GM12865 (cell line): ENCODE measurements at places on chromosomes 6 and 20.
A peak's percentile ranks its signal among the peaks of the same experiment; 100 is the strongest.

GRCh38 chr6:26003102-26003694 is 40.6 kb downstream of the TRIM38 start:
- peak; percentile 53 for DNase-seq

DNA sequence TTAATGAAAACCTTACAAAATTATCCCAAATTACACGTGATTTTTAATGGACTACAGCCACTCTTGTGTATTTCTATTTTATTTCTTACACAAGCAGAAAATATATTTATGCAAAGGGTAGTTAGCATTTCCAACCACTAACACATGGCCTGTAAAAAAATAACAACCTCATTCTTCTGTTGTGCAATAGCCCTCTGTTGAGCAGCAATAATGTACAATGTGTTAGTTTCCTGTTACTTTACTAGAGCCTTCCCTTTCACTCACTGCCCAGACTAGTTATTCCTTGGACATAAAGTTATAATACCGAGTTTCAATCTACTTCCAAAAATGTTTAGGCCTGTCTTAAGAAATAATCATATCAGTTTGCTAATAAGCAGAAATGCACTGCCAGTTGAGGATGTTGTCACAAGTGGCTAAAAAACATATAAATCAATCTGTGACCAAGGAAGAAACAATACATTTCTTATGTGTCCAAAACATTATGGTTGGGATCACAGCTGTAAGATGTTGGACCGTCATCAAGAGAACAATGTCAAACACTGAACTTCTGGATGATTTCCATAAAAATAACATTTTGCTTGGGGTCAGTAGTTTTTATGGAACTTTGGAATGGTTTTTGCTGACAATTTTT is 73.6 kb upstream of the RNF146 start:
- DNase-seq, result no peak

DNA sequence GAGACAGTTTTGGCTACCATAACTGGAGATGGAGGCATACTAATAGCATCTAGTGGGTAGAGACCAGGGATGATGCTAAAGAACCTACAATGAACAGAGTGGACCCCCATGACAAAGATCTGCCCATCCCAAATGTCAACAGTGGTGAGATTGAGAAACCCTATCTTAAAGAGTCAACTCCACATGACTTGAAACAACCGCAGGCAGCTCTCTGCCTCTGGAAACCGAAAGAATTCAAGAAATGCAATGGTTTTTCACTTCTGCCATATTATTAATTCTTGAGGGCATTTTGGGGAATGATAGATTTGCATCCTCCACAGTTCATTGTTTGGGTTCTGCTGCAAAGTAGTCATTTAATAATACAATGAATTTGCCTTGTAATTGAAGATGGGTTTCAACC is 463.4 kb downstream of the MAFB start:
- no peak for DNase-seq

DNA sequence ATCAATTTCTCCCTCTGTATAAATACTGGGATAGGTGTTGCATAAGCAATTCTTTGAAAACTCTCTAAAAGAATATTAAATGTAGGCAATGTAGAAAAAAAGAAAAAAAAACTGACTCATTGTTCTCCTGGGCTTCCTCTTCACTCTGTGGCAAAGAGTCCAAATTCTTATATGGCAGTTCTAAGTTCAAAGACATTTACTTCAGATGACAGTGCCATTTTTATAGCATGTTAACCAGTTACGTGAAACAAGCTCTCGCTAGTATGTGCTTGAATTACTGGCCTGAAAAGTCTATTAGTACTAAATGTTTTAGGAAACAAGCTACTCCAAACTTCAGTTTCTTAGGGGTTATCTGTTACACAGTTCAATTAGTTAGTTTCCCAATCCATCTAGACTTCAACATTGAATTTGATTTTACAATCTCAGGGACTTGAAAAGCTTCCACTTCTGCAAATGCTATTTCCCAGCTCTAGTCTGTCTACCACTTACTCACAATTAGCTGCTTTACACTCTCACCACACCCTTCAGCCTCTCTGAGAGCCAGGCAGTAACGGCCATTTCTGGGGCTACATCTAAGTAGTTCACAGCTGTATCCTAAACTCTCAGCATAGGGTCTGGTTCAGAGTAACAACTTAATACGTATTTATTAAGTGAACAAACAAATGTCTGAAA is 100.4 kb downstream of the OGFRL1 start:
- no peak for DNase-seq

DNA sequence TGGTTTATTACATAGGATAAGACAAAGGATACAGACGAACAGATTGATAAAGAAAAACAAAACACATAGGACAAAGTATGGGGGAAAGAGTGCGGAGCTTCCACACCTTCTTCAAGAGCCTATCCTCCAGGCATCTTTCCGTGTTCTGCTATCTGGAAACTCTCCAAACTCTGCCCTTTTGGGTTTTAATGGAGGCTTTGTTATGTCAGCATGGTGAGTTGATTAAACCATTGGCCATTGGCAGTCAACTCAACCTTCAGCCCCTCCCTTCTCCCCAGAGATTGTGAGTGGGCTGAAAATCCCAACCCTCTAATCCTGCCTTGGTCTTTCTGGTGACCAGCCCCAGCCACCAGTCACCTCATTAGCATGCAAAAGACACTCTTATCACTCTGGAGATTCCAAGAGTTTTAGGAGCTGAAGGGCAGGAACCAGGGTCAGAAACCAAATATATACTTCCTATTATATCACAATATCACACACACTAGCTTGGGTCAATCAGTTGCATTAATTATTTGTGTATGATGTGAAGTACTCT is 23.8 kb downstream of the HLA-DOB start:
- DNase-seq, result no peak

DNA sequence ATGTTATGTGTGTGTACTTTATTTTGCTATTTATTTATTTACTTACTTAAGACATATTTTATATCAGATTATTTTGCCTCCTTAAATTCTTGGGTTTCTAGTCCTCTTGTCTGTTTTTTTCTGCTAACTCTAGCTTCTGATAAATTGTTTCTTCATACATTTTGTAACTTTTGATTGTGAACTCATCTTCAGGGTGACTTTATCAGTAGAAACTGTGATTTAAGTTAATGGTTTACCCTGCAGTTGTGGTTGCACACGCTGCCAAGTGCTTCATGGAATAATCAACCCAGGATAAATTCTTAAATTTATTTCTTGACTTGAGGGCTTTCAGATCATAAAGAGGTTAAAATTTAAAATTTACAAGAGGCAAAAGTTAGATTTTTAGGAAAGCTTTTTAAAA is 173.3 kb downstream of the CENPW start:
- DNase-seq, result no peak

- no peak for DNase-seq
These were observed 84.5 kb upstream of the FYN start for GRCh38 chr6:111957623-111958315.

DNA sequence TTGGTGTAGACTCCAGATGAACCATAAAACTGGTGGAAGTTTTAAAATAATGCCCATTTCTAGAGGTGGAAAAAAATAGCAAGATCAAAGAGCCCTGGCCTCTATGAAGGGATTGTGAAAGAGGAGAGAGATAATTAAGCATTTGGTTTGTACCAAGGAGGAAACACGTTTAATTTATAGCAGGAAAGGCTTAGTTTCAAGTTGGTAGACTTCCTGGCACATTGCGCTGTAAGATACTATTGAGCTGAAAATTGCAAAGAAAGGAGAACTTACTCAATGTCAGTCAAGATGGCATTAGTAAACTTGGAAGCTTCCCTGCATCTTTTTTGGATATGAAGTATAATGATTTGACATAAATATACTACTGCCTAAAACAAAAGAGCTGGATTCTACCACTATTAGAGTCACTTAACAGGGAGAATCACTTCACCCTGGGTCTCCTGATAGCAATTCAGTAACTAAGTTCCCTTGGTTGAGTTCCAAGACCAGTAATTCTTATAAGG is 24.4 kb downstream of the MARCKS start:
- DNase-seq, result no peak
